ENCODE measurements at places on chromosomes 3 and 15.

GRCh38 chr3:23550402-23550801 lies 255.4 kb upstream of the UBE2E1 start:
- no peak for DNase-seq

DNA sequence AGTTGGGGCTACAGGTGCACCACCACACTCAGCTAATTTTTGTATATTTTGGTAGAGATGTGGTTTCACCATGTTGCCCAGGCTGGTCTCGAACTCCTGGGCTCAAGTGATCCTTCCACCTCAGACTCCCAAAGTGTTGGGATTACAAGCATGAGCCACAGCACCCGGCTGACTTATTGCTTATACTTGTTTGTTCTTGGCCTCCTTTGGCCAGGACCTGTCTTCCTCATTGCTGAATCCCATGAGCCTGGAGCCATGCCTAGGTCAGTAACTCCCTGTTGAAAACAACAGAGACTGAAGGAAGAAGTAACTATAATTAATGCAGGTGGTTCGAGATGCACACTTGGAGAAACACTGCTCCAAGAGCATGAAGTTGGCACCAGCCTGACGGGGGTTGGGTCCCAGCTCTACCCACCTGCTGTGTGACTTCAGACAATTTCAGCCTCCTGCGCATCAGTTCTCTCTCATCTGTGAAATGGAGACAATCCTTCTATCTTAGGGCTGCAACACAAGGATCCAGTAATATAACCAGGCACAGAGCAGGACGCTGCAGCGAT lies 38.9 kb downstream of the CPN2 start:
- no peak for DNase-seq

DNA sequence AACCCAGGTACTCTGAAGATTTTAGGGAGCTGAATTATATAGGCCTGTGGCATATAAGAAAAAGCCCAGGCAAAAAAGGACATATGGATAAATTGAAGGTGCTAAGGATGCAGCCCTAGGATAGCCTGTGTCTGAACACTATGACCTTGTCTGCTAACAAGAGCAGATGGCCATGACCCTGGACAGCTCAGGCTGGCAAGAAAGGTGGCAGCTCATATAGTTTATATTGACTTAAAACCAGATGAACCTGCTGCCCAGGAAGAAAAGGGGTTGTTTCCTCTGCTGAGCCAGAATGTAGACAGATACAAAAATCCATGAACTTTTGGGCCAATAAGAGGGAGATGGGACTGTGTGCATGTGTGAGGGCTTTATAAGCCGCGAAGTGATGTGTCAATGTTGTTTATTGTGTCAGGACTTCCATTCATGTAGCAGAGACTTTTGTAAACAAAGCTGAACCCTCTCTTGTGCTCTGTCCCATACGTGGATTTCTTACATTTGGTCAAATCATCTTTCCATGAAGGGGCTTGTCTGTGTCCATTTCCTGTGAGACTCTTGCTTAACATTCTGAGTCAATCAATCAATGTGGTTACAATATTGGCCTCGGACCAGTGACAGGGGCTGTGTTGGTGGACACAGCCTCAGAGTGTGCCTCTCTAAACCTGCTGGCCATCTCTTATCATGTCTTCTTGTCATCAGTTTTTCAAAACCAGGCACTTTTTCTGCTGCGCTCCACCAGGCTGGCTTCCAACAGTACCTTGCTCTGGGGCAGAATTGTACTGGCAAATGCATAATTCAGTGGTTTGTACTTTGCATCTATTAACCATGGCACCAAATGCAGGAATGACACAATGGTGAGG lies 321.2 kb downstream of the WDR72 start:
- no peak for DNase-seq

DNA sequence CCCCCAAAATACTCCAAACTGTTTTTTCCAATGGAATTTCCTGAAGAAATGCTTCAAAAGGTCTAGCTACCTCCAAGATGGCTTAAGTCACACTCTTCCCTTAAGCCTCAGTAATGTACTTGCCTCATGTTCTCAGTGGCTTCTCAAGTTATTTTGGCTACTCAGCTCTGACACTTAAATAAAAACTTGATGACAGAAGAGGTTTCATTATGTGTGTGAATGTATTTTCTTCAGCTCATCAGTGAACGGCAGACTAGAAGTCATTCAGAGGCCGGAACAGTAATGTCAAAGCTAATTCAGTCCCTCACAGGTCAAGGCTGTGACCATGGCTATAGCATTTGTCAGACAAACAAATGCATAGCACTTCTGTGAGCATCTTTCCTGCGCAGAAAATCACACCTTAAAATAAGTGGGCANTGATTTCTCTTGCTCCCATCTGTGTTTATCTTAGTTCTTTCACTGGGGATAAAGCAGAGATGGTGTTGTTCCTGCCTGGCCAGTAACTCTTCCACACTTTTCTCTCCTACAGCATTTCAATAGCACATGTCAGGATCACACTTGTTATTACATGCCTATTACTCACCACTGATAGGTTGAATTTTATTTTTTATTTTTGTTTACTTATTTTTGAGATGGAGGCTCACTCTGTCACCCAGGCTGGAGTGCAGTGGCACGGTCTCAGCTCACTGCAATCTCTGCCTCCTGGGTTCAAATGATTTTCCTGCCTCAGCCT lies 68.5 kb upstream of the PLCL2 start:
- DNase-seq, result no peak

DNA sequence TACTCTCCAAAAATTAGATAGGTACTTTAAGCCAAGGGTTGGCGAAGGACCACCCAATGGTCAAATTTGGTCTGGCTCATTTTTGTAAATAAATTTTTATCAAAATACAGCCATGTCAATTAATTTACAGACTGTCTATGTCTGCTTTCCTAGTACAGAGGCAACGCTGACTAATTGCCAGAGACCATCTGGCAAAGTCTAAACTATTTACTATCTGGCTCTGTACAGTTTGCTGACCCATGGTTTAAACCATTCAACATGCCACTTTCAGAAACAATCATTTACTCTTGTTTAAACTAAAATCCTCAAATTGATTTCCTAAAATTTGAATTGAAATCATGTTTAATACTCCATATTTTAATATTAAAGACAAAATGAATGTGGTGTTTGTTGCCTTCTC lies 25.9 kb downstream of the CBLB start:
- no peak for DNase-seq

- no peak for DNase-seq
These were observed 8.2 kb upstream of the TMEM158 start for GRCh38 chr3:45234250-45234649.

- DNase-seq, result no peak
These were observed 97.5 kb downstream of the GOLIM4 start for GRCh38 chr3:167998253-167998652.

DNA sequence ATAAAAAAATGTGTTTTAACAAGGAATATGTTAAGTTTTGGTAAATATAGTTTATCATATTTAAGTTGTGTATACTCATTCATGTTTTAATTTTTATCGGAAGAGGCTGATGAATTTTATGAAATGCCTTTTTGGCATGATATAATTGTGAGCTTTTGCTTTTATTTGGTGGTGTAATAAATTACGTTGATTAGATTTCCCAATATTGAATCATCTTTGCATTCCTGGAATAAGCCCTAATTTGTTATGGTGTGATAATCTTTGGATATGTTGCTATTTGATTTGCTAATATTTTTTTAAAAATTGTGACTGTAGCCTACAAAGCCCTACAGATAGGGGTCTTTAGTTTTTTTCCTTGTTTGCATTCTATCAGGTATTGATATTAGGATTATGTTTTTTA lies 107.4 kb downstream of the IGF1R start:
- no peak for DNase-seq

DNA sequence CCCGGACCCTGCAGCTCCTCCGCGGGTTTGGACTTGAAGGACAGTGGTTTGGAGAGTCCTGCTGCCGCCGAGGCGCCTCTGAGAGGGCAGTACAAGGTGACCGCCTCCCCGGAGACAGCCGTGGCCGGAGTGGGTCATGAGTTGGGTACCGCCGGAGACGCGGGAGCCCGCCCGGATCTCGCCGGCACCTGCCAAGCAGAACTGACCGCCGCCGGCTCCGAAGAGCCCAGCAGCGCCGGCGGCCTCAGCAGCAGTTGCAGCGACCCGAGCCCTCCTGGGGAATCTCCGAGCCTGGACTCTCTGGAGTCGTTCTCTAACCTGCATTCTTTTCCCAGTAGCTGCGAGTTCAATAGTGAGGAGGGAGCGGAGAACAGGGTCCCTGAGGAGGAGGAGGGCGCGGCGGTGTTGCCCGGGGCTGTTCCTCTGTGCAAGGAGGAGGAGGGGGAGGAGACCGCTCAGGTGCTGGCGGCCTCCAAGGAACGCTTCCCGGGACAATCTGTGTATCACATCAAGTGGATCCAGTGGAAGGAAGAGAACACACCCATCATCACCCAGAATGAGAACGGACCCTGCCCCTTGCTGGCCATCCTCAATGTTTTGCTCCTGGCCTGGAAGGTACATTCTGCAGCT lies 634 bp downstream of the MINDY2 start:
- DNase-seq, result no peak

DNA sequence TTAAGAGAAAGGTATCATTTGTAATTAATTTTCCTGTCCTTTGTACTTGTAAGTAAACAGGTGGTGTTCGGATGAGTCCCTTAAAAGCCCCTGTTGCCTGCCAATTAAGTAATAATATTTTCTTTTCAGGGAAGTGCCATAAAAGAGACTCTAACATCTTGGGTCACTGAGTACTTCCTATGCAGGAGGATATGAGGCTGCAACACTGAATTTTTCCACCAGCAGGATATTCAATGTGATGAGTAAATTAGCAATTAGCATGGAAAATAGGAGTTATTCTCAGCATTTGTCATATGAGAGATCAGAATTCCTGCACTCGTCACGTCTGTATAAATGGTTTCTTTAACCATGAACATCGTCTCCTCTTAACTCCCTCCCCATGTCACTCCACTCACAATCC lies 45.4 kb downstream of the WWTR1 start:
- no peak for DNase-seq

Data from activated CD4-positive, alpha-beta T cell treated with anti-CD3 and anti-CD28 coated beads for 24 hours (primary cell).